ENCODE measurements at places on chromosomes 12 and 14.

DNA sequence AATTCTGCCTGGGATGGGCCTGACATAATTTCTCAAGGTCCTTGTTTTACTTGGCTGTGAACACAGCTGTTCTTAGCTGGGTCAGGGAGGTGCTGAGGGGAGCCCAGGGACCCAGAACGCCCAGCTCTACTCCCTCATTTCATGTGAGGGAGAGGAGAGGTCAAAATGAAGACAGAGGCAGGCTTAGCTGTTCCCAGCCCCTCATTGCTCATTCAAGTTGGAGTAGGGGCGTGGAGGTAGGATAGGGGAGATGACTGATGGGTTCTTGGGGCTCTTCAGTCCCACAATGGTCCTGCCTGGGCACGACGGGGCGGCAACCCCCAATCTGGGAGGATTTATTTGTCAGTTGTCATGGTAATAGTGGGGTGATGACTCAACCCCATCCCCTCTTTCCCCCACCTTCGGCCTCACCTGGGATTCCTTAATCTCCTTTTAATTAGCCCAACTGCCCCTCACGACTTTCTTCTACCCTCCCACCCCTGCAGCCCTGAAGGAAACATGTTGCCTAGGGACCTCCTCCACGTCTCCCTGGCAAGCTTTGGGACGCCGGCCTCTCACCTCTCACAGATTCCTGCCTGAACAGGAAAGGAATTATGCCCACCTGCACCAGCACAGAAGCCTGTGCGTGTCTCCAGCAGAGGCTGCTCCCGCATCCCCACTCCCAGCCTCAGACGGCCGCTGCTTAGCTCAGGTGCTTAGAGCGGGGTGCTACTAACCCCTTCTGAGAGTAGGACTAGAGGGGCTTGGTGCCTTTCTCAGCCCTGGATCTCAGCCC is 10.2 kb downstream of the SPRYD3 start:
- peak; percentile 37 for DNase-seq

- DNase-seq = no peak
Measured at GRCh38 chr14:35193161-35193560, 70.8 kb downstream of the PRORP start.

DNA sequence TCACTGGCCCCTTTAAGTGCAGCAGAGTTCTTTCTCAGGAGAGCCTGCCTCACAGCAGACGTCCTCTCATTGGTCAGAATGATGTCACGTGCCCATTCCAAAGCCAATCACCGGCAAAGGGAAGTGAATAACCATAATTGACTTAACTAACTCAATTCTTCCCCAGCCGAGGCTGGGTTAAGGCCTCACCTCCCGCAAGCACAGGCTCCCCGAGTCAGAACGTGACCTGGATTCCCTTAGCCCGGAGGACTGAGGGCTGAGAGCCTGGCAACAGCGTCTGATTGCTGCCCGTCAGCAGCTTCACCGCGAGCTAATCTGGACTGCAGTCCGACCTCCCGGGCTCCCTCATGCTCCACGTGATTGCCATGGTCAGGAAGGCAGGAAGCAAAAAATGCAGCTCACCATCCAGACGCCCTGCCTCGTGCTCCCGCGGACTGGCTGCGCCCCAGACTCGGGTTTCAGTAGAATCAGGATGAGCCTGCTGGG is 92.1 kb upstream of the FZD10 start:
- DNase-seq = peak; percentile 62

DNA sequence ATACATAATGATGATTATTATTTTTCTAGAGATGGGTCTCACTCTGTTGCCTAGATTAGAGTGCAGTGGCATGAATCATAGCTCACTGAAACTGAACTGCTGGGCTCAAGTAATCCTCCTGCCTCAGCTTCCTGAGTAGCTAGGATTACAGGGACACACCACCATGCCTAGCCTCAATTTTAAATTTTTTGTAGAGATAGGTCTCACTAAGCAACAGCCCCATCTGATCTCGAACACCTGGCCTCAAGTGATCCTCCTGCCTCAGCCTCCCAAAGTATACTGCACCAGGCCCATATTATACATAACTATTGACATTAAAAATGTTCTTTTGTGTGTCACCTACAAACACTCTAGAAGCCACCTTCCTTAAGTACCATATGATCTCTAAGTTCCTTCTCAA is 3.4 kb downstream of the TXNRD1 start:
- no peak for DNase-seq

GRCh38 chr12:130506844-130507243 is 169.2 kb downstream of the PIWIL1 start:
- no peak for DNase-seq

- no peak for DNase-seq
Measured at GRCh38 chr12:28294300-28294699, 104.0 kb downstream of the CCDC91 start.

DNA sequence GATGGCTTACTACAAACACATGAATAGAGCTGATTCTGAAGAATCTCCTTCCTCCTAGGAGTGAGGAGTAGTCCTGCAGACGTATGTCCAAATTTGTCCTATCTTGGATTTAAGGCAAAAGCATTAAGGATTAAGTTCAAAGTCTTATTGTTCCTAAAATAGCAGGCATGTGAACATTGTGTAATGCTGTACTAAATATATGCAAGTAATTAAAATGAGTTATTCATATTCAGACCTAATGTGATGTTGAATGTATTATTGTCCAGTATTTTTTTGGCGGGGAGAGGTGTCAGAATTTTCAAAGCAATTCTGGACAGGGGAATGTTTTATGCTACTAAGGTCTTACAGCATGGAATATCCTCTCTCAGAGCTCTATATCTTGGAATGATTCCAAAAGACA is 60.7 kb upstream of the STK38L start:
- no peak for DNase-seq

GRCh38 chr14:51862860-51863259 is 2.4 kb downstream of the GNG2 start:
- no peak for DNase-seq

GRCh38 chr12:59548930-59549329 is 46.9 kb upstream of the SLC16A7 start:
- DNase-seq = no peak

DNA sequence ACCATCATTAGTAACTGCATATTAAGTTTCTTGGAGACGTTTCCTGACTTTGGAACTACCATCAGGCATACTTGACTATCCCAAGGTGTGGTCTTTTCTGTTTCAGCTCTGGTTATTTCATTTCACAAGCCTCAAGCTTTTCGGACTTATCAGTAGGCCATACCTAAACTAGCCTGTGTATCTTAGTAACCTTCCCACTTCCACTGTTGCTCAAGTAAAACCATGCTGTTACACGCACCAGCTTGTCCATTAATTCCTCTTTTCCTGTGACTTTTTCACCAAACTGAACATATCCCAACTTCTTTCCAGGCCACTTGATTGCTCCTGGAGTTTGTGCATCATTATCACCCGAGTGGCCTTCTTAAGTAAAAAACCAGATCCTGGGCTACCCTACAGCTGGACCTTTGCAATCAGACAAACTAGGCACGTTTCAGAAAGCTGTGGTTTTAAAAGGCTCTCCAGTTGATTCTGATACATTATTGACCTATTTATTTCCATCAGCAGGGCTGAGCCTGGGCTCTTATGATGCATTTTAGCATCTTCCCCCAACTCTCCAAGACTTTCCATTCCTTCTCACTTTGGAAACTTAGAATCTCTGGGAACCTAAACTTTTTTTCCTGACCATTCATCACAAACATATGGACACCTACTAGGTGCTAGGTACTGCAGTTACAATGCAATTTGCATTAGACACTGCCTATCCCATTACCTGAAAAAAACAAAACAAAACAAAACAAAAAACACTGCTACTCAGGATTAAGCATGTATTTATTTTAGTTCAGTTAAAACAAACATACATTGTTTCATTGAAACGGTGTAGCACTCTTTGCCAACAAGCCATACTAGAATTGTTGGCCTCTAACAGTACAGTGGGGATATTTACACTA is 14.9 kb downstream of the SLC38A2 start:
- DNase-seq = no peak

DNA sequence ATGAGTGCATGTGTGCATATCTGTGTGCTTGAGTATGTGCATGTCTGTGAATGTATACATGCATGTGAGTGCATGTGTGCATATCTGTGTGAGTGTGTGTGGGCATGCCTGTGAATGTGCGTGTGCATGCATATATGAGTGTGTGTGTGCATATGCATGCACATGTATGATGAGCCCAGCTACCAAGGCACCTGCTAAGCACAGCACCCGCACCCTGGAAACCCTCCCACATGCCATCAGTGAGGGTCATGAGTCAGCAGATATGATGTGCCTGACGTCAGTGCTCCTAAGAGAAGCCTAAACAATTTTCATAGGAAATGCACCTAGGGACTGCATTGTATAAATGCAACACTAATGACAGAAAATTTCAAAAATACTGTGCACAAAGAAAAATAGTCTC is 151.1 kb downstream of the KIF26A start:
- DNase-seq = no peak

DNA sequence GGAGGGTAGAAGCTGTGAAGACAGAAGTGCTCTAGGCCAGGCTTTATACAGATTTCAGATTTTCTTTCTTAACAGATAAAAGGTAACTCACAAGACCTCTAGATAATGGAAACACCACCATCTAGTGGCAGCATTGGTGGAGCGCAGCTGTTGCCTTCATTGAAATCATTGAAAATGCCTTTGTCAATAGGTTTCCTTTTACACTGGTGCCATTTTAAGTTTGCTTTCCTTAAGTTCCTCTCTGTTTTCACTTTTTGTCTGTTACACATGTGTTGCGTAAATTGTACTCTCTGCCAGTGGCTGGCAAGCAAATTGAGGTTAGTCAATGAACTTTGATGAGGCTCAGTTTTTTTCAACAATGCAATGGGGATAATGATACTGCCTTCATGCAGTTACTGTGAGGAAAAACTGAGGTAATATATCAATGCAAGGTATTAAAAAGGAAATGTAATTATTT is 31.1 kb downstream of the ALDH1L2 start:
- DNase-seq = peak; percentile 79

GRCh38 chr12:104248444-104248843 is 32.9 kb downstream of the TXNRD1 start:
- no peak for DNase-seq

DNA sequence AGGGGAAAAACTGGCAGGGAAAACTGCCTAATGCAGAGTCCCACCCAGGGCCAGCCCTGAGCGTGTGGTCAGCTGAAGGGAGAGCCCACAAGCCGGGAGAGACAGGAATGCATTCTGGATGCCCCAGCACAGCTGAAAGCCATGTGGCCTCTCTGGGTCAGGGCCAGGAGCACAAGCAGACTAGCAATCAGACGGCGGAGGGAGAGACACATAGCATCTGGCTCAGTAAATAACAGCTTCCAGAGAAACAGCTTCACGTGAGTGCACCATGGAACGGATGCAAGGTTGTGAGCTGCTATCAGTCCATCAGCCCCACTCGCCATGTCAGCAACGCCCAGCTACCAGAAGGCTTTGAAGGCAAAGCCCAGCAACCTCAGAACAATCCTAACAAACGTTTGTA is 28.2 kb upstream of the TMEM106C start:
- DNase-seq = peak; percentile 89

GRCh38 chr12:26247873-26248272 is 52.5 kb downstream of the SSPN start:
- no peak for DNase-seq

GRCh38 chr12:112206944-112207343 is 81.6 kb downstream of the TRAFD1 start:
- no peak for DNase-seq

DNA sequence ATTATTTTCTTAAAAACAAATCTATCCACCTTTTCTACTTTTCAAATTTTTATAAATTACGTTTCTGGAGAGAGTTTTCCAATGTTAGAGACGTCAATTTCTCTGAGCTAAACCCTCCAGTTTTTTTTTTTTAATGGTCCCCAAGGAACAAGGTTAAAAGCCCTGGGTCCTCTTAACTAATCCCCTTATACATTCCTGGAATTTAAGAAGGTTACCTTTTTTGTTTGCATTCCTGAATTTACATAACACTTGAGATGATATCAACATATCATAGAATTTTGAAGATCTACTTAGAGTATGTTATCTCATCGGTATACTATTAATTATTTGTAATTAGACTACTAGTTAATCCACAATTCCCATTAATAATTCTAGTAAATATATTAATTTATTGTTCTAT is 662.2 kb upstream of the LRFN5 start:
- DNase-seq = no peak

GRCh38 chr14:63011623-63012022 is 33.6 kb downstream of the KCNH5 start:
- no peak for DNase-seq

GRCh38 chr12:121649819-121650353 is 19.6 kb downstream of the MORN3 start:
- no peak for DNase-seq

DNA sequence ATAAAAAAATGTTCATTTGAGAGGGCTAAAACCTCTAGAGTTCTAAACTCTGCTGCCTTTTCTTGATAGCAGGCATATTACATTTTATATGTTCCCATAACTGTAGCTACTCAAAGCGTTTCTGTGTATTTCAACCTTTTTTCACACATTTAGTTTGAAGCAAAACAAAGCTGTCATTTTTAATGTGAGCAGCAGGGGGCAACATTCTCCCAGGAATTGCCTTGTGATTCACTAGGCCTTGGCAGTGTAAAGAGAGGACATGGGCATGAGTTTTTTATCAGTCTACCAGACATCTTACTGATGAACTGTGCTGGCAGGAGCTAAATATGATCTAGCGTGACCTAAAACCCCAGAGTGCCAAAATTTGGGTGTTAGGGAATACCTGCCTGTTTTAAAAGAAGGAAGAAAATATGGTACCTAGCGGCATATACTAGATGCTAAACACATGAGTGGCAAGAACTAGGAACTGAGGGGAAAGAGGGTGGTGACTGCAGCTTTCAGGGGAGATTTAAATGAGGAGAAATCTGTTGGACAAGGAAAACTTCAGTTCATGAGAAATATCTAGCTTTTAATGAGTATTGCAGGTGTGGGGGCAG is 65.3 kb downstream of the IFT43 start:
- DNase-seq = peak; percentile 67

DNA sequence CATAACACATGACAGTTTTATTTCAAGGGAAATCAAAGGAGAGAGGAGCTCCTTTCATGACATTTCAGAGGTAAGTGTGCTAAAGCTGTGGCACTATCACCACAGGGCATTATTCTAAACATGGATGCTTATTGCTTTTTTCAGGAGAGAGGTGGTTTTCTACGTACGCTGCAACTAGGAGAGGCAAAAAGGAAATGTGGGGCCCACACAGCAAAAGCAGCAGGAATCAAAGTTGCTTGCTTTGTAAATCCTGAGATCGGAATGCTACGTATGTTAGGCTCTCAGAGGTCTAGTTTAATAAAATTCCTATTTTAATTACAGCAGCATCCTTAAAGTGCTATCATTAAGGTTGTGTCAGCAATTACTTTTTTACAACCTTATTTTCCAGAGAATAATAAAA is 55.0 kb upstream of the GRIP1 start:
- DNase-seq = no peak

DNA sequence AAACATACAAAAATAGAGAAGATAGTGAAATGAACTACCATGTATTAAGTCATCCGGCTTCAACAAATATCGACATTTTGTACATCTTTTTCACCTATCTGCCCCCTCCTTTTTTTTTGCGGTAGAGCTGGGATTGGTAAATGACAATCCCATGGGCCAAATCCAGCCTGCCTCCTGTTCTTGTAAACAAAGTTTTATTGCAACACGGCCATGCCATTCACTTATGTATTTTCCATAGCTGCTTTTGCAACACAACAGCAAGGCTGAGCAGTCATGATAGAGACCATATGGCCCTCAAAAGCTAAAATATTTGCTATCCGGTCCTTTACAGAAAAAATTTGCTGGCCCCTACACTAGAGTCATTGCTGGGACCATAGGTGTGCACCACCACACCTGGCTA is 58.1 kb upstream of the PLEKHG3 start:
- DNase-seq = peak; percentile 9

- peak; percentile 50 for DNase-seq
Measured at GRCh38 chr14:64549791-64550620, at the start of gene PPP1R36. Gene PPP1R36, plus strand, starts transcription at chr14:64549961. Its CDS starts 37 bp downstream, at chr14:64549998.

Measured in right hindlimb (tissue), 1 donor.